ENCODE measurements at places on chromosomes 6 and 20. TPM values are rescaled to one million over a fixed set of nuclear protein-coding genes. Genes with fewer than 3 reads are reported as not detected.

PGBD1 gene
- 1.7 TPM for total RNA-seq

BANF2 gene
- total RNA-seq = not detected

CEP162 gene
- 11.5 TPM for total RNA-seq

DNAAF9 gene
- 2.4 TPM for total RNA-seq

FERMT1 gene
- not detected for total RNA-seq

MAP1LC3A gene
- total RNA-seq = 2.6 TPM

PI16 gene
- total RNA-seq = 13.5 TPM

HEY2 gene
- total RNA-seq = not detected

OPRL1 gene
- total RNA-seq = 1.6 TPM

GPX5 gene
- not detected for total RNA-seq

GRM1 gene
- total RNA-seq = not detected

MRPL14 gene
- total RNA-seq = 37.6 TPM

AIF1 gene
- total RNA-seq = 48.0 TPM

PPP1R16B gene
- 63.6 TPM for total RNA-seq

TAAR2 gene
- total RNA-seq = not detected

UBE2C gene
- total RNA-seq = 244 TPM

MACROD2 gene
- total RNA-seq = not detected

TRIM15 gene
- total RNA-seq = not detected

TRDN gene
- total RNA-seq = not detected

GTSF1L gene
- total RNA-seq = not detected

LPA gene
- not detected for total RNA-seq

FAM83B gene
- not detected for total RNA-seq

RTN4IP1 gene
- 5.4 TPM for total RNA-seq

GTF3C6 gene
- total RNA-seq = 98.7 TPM

KIFC1 gene
- 157 TPM for total RNA-seq

ENPP3 gene
- total RNA-seq = 0.35 TPM

BACH2 gene
- 61.6 TPM for total RNA-seq

C6orf58 gene
- not detected for total RNA-seq

ETV7 gene
- 13.4 TPM for total RNA-seq

IL17A gene
- total RNA-seq = 0.82 TPM

ULBP1 gene
- total RNA-seq = 0.55 TPM

GNRH2 gene
- total RNA-seq = 1.2 TPM
